Endothelial cell of umbilical vein (primary cell): ENCODE measurements at places on chromosomes 5 and 9.
A peak's percentile ranks its signal among the peaks of the same experiment; 100 is the strongest.

DNA sequence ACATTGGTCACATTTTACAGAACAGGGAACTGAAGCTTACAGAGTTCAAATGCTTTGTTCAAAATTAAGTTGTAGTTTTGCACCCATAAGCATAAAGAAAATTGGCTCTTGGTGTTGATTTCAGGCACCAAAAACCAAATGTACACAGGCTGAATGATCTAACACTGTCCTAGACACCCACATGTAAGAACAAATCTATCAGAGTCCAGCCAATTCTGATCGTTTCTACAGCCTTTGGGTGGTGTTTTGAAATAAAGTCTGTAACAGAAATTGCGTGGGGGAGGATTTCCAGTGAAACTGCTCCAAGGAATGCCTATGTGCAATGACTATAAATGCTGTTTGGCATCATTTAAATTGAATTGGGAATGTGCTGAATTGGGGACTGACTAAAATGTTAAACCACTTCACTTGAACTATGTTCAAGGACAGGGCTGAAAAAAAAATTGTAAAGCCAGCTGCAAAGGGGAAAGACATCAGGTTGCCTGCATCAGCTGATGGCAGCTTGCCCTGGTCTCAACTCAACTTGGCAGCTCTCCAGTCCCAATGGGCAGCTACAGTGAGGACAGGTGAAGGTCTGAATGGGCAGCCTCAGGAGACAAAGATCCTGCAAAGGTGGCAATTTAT, 92.2 kb upstream of the TRPC7 start:
- no peak for DNase-seq

DNA sequence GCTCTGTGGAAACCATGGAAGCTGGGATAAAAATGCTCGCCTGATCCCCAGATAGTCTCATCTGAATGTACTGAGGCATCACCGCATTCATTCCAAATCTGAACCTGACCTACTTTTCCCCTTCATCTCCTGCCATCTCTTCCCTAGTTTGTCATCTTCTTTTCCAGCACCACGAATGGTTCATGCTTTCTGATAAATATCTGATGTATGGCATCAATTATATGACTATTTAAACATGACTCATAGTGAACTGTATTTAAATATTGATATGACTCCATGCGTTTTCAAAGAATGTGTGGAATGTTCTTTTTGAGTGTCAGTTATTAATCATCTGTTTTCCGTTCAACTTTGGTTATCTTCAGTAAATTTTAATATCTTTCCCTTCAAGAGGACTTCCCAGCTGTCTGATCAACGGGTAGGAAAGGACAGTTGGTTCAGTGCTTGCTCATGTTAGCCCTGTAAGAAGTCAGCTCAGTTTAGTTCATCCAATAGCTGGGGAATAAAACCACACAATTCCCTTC, 21.1 kb downstream of the BASP1 start:
- DNase-seq: peak; percentile 72

DNA sequence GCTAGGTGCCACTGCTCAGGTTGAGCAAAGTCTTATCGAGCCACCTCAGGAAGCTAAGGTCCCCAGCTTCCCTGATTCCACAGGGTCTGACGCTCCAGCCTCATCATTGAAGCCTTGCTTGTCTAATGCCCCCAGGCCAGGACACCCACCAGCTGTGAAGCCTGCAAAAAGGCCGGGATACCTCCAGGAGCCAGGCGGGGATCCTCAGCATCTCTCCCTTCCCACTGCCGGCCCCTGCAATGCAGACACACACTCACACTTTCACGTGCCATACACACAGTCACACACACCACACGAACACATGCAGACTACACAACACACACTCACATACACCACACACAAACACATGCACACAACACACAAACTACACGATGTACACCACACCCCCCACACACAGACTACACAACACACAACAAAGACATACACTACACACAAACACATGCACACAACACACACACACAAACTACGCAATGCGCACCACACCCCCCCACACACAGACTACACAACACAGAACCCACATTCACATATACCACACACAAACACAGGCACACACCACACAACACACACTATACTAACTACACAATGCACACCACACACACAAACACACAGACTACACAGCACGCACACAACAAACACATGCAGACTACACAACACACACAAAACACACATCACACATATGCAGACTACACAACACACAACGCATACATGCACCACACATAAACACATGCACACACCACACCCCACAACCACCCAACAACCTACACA, 17.8 kb upstream of the S1PR3 start:
- DNase-seq: no peak

GRCh38 chr9:8924562-8924961, 1125.0 kb upstream of the DMAC1 start:
- no peak for DNase-seq

GRCh38 chr9:117929868-117930267, 225.7 kb downstream of the TLR4 start:
- DNase-seq: no peak

DNA sequence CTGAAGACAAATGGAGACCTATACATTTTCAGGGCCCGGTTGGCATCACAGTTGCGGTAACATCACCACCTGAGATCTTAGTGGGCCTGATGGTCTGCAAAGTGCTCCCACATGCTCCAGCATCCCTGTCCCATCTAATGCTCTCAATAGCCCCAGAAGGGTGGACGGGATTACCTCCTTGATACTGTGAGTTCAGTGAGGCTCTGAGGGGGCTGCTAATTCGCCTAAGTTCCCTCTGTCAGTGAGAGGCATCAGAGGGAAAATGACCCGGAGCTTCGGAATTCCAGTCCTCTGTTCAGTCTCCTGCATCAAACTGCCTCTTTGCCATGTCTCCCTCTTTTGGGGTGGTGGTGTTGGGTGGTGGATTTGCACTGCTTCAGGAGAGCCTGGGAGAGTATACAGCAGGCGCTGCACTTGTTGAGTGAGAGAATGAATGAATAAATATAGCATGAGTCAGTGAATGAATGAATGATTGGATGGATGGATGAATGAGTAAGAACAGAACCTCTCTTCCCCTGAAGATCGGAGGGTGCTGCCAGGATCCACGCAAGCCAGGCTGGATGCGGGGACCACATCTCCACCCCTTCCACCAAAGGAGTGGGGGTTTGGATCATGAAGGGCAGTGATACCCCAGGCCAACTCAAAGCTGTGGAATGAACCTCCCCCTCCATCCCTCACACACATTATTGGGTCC, 141.0 kb downstream of the GABBR2 start:
- DNase-seq: no peak

GRCh38 chr9:2018764-2019558, 3.8 kb downstream of the SMARCA2 start:
- DNase-seq: peak; percentile 6

- peak; percentile 85 for DNase-seq
Measured at GRCh38 chr5:72556351-72557166, 49.3 kb upstream of the ZNF366 start.
